AML-193 (cell line): ENCODE measurements at places on chromosomes 6 and 20.

DNA sequence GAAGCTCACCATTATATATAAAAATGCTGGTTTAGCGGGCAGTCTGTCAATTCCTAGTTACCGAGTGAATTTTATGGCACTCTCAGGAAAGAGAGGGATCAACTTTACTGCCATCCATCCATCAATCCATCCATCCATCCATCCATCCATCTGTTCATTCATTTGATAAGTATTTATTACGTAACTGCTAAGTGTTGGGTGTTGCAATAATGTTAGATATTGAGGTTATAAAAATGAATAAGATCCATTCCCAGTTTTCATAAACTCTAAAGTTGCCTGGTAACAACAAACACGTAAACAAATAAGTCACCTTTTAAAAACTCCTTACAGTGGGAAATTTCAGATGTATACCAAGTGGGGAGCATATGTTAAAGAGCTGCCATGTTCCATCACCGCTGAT lies 36.8 kb downstream of the SASH1 start:
- DNase-seq: no peak

DNA sequence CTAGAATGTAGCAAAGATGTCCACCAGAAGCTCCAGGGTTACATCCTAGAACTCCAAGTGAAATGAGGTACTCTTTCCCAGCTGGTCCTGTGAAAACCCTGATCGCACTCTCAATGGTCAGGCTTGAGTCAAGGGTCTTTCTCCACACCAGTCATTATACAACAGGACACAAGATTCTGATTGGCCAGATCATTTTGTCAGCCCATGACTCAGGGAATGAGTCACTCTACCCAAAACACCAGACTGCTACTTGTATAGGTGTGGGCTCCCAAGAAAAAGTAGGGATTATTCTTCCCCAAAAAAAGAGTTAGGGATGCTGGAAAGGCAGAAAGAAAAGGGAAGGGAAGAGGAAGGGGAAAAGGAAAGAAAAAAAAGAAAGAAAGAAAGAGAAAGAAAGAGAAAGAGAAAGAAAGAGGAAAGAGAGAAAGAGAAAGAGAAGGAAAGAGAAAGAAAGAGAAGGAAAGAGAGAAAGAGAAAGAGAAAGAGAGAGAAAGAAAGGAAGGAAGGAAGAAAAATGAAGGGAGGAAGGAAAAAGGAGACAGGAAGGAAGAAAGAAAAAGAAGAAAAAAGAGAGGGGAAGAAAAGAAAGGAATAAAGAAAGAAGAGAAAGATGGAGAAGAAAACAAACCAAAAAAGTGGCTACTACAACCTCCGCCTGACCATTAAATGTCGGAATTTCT lies 30.5 kb downstream of the ANKEF1 start:
- no peak for DNase-seq

- no peak for DNase-seq
Measured at GRCh38 chr6:123716506-123716905, 79.8 kb upstream of the TRDN start.

DNA sequence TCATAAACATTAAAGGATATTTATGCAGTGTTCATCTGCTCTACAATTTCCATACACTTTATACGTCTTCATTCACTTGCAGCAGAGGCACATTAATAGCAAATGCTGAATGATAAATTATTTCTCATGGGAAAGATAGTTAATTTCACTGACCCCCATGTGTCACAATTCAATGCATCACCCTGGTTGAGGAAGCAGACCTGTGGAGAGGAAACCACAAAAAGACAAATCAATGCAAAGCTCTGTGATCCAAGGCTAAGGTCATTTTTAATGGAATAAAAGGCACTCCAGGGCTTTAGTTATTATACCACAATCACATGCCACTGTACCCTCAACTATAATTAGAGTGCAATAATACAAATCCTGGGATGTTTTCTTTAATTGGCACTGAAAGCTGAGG lies 40.3 kb upstream of the TENT5A start:
- no peak for DNase-seq

DNA sequence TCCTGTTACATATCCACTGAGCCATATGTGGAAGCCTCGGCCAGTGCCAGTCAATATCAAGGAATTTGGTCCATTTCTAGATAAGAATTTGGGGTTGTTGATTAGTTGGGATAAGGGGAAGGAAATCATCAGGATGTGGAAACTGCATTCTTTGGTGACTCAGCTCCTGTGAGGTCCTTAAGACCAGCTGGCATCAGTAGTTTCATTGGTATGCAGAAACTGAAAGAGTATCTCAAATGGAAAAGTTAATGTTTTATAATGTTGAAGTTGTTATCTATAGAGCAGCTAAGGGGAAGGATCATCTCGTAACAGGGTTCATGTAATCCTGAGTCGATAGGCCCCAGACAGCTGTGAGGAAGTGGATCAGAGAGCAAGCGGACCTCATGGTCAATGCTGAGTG lies 87.9 kb upstream of the PRND start:
- no peak for DNase-seq

DNA sequence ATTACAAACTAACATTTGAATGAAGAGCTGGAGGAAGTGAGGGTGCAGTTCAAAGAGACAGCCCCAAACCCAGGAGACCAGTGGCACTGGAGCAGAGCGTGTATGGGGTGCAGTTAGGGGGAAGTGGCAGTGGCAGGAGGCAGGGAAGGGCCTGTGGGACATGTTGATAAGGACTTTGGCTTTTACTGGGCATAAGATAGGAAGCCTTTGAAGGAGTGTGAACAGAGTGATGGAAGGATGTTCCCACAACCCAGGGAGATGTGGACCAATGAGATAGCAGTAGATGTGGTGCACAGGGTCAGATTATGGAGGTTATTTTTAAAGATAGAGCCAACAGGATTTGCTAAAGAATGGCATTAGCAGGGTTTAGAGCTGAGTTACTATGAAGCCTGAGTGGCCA lies 56.4 kb downstream of the AIG1 start:
- DNase-seq: no peak

GRCh38 chr6:12068899-12069557 lies 56.9 kb downstream of the HIVEP1 start:
- DNase-seq: peak; percentile 18

DNA sequence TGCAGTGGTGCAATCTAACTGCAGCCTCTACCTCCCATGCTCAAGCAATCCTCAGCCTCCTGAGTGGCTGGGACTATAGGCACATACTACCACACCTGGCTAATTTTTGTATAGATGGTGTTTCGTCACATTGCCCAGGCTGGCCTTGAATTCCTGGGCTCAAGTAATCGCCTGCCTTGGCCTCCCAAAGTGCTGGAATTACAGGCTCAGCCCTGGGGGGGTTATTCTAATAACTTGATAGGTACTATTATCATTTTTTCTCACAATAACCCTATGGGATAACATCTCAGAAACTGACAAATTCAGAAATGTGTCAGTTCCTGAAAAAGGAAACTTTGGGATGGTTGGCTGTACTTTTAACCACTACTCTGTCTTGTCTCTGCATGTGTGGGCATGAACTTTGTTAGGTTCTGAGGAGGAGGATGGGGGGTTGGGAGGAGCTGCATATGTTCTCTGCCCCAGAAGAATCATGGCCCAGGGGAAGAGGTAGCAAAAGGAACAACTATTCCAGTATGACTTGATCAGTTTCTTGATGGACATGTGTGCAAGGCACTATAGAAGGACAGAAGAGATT lies 169.9 kb downstream of the CARMIL1 start:
- DNase-seq: no peak
